ENCODE measurements at places on chromosomes 3 and 15.

- DNase-seq = no peak
Measured at GRCh38 chr3:24197809-24198208, 252.7 kb downstream of the NR1D2 start.

DNA sequence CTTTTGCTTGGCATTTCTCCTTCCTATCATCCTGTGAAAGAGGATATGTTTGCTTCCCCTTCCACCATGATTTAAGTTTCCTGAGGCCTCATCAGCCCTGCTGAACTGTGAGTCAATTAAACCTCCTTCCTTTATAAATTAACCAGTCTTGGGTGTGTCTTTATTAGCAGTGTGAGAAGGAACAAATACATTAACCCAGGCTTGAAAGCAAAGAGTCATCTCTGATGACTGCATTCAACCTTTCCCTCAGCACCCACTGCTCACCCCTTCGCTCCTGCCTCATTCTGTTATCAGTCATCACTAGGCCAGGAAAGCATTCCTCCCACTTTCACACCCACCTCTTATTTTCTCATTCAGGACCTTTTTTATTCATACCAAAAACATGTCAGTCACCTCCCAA is 59.6 kb upstream of the CASR start:
- no peak for DNase-seq

- DNase-seq = no peak
Measured at GRCh38 chr3:159897331-159898075, 91.1 kb upstream of the IL12A start.

GRCh38 chr3:58077596-58078285 is 69.5 kb downstream of the FLNB start:
- DNase-seq = no peak

GRCh38 chr15:68113273-68113672 is 59.2 kb downstream of the PIAS1 start:
- DNase-seq = no peak

- DNase-seq = no peak
Measured at GRCh38 chr15:38398134-38398533, 55.8 kb upstream of the FAM98B start.

- DNase-seq = no peak
Measured at GRCh38 chr3:13792512-13793371, 87.1 kb downstream of the WNT7A start.

- DNase-seq = no peak
Measured at GRCh38 chr3:138670407-138670806, 61.8 kb downstream of the FAIM start.

All from SIG-M5 (cell line).